Bladder microvascular endothelial cell (primary cell): ENCODE measurements at places on chromosomes 1 and 21. TPM values are rescaled to one million over a fixed set of nuclear protein-coding genes. Genes with fewer than 3 reads are reported as not detected.

Gene MR1
- 1.8 and 3.2 TPM in 2 replicates for total RNA-seq

Gene KPRP
- total RNA-seq: not detected in 2 replicates

Gene OR2M3
- not detected in 2 replicates for total RNA-seq

Gene SELE
- 12.0 and 57.2 TPM in 2 replicates for total RNA-seq

Gene RNF186
- not detected in 2 replicates for total RNA-seq

Gene RNU1-4
- 509 and 6,751 TPM in 2 replicates for total RNA-seq

Gene POU2F1
- 3.2 and 8.1 TPM in 2 replicates for total RNA-seq

Gene FOXO6
- total RNA-seq: not detected in 2 replicates

Gene IQCC
- 1.1 and 1.8 TPM in 2 replicates for total RNA-seq
